Cortex of kidney (tissue), 1 donor: ENCODE measurements at places on chromosomes 1 and 21.

DNA sequence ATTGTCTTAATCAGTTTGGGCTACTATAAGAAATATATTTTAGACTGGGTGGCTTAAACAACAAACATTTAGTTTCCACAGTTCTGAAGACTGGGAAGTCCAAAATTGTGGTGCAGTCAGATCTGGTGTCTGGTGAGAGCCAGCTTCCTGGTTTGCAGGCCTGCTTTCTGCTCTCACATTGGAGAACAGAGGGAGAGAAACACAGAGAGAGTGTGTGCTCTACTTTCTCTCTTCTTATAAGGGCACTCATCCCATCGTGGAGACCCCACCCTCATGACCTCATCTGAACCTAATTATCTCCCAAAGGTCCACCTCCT, 4.1 kb downstream of the LEPR start:
- DNase-seq: no peak

DNA sequence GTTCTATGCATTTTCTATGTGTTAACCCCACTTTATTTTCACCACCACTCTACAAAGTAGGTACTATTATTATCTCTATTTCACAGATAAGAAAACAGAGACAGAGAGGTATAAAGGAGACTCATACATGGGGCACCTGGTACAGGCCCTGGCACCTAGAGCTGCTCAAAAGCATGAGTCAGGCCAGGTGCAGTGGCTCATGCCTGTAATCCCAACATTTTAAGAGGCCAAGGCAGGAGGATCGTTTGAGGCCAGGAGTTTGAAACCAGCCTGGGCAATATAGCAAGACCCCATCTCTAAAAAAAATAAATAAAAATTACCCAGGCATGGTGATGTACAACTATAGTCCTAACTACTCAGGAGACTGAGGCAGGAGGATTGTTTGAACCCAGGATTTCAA, 35.8 kb downstream of the GLIS1 start:
- DNase-seq: no peak

DNA sequence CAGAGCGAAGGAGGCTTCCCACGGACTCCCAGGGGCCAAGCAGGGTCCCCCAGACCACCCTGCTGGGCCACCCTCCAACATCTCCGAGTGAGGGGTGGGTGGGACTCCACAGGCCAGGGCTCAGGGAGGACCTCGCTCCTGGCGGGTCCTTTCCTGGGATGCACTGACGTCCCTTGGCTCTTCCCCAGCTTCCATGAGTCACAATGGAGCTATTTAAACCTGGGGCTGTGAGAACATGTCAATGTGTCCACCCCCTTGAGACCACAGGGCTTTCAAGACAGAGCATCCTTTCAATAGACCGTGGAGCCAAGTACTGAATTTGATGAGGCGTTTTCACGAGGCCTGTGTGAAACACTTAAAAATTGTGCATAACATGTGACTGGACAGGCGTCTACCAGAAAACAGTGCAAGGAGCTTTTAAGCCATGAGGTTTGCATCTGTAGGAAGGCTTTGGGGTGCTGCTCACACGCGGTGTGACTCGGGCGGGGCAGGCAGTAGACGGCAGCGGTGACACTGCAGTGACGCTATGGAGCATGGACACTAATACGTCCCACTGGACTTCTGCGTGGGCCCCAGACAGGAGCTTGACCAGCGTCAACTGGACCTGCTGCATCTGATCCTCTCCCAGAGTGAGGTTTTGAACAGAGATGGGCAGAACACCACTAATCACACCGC, 24.1 kb upstream of the NPHP4 start:
- DNase-seq: no peak

DNA sequence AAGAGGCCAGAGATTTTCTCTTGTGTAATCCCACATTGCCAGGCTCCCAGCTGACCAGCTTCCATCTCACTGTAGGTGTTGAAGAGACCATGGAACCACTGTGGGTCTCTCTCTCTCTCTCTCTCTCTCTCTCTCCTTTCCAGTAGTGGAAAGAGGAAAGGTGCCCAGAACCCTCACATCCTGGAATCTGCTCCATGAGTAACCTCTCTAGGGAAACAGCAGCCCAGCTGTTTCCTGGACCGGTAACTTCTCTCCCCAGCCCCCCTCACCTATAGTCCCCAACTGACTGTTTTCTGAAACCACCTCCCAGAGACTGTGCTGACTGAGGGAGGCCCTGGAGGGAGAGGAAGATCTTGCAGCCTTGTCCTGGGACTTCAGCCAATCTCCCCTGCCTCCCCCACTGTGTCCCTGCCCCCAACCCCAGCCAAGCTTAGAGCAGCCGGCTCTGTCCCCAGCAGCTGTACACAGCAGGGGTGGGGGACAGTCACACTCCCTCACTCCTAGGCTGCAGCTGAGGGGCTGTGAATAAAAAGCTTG, 20.6 kb upstream of the SLC45A3 start:
- DNase-seq: no peak

- DNase-seq: no peak
These were observed 22.2 kb downstream of the RUNX1 start for GRCh38 chr21:35026617-35027562.

DNA sequence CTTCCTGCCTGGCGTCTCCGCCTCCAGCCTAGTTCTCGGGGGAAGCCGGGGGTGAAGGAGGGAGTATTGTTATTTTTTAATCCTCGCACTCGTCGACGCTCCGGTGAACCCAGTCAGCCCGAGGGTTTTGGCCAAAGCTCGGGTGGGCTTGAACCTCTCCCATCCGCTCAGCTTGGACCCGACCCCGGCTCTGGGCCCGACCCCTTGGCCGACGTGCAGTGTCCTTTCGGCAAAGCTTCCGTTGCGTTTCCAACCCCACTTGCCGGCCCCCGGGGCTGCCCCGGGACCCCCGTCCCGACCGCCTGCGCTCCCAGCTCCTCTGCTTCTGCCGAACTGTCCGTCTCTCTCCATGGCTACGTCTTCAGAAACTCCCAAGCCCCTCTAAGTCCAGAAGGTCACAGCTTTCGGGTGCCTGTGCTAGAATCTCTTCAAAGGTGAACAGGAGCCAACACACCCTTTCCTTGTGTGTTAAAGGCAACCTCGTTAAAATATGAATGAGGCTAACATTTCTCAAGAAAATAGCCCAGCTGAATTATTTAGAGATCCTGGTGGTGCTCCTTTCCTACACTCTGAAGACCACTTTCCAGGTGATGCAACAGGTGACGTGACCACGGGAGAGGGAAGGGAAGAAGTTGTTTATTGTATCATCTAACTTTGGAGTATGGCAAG, 647 bp downstream of the DESI2 start:
- DNase-seq: no peak

DNA sequence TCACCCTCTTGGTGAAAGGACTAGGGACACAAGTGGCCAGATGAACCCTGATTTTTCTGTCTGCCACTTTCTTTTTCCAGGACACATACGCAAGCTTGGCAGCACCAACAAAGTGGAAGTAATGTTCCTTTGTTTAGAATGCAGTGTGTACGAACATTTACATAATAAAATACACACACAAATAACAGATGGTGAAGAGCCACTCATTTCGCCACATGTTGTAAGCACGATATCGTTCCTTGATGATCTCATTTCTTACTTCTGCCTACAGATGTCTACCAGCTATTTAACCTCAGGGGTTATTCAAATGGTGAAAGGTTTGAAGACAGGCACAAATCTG, 670.2 kb upstream of the CXADR start:
- no peak for DNase-seq

DNA sequence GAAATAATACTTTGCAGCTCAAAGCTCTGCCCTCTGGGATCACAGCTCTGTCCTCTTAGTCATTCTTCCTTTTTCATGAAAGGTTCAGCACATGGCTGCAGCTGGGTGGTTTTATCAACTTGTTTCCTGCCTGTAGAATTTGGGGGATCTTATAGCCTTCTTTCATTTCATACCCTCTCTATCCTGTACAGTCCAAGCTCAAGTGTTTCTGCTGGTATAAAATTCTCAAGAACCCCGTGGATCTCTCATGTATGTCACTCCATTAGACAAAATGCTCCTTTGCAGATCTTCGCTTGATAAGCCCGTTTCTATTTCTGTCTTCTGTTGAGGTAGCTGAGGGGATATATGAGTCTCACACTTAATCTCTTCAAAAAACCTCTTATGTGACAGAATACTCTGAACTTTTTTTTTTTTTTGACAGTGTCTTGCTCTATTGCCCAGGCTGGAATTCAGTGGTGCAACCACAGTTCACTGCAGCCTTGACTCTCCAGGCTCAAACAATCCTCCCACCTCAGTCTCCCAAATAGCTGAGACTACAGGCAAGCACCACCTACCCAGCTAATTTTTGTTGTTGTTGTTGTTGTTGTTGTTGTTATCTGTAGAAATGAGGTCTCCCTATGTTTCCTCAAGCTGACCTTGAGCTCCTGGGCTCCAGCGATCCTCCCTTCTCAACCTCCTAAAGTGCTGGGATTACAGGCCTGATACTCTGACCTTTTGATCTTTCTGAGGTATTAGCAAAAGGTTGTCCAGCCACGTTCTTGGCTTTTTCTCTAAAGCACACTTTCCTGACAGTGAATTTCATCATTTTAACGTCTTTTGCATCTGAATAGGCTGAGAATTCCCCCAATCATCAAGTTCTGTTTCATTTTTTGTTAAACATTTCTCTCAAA, 24.6 kb upstream of the COL9A2 start:
- no peak for DNase-seq

DNA sequence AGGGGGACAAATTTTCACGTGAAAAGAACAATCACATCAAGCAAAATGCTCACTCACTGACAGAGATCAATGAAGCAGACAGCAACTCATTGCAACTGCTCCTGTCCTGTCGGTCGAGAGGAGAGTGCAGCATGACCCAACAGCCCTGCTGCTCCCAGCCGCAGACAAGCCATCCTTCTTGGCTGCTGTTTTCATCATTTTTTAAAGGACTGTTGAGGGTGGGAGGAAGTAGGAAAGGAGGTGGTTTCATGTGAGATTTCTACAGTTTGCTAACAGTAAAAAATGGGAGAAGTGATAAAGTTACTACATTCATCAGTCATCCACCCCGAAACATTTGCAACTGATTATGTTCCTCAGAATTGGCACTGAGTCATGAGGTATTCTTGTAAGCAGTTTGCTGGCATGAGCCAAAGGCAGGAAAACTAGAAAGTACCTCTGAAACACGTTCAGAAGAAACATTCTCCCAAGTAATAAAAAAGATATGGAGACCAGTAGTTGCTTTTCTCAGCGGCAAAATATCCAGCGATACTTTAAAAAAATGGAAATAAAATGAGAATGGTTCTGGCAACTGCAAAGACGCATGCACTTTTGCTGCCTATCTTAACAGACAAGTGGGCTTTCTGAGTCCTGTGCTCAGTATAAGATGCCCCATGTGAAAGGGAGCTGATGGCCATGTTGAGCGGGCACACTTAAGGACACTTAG, 72.0 kb upstream of the CLDN14 start:
- DNase-seq: no peak

DNA sequence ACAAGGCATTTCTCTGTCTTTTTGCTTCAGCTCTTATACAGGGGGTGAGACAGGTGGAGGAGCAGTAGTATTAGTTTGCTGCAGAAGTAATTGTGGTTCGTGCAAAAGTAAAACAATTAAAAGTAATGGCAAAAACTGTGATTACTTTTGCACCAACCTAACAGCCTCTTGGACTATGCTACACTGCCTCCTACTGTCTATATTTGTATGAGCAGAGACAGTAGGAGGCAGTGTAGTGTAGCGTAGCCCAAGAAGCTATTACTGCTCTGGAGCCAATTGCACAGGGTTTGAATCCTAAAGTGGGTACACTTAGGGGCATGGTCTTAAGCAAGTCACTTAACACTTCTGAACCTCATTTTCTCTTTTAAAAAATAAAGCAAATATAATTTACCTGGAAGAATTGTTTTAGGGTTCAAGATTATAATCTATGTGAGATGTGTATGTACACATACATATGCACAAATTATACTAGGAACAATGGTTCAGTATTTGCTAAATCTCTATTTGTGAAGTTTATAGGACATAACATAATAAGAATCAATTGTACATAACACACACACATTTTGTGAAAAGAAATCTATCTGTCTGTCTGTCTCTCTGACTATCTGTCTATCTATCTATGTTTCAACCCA, 103.8 kb downstream of the BRINP3 start:
- DNase-seq: no peak

GRCh38 chr1:159261721-159262494, 40.2 kb upstream of the FCER1A start:
- no peak for DNase-seq

GRCh38 chr1:167221126-167221737, 546 bp downstream of the POU2F1 start:
- no peak for DNase-seq

- DNase-seq: no peak
These were observed 33.8 kb downstream of the C21orf91 start for GRCh38 chr21:17785403-17785788.

DNA sequence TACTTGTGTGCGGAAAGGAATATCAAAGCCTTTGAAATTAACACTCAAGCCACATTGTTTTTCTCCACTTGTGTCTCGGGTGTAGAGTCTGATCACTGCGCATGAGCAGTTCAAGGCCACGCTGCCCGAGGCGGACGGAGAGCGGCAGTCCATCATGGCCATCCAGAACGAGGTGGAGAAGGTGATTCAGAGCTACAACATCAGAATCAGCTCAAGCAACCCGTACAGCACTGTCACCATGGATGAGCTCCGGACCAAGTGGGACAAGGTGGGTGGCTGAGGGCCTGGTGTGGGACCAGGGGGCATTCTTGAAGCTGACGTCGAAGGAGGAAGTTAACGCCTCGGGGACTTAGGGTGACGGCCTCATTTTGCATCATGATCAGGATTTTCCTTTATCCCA, 43.7 kb upstream of the MTR start:
- DNase-seq: no peak

DNA sequence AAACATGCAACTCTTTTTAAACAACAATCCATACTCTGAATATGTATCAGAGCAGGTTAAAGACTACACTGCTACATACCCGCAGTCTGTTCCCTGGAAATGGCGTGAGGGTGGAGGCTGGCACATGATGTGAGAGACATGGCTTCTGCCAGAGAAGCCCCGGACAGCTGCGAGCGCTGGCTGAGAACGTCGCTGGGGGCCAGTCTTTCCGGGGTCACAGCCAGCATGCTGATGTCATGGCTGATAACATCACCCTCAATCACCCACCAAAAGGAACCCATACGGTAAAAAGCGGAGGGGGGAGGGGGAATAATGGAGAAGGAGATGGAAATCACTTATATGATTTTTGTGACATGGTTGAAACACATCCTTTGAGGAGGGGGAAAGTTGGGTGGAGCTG, 29.1 kb downstream of the C1orf198 start:
- no peak for DNase-seq

GRCh38 chr1:212987702-212988322, 27.9 kb downstream of the ANGEL2 start:
- DNase-seq: no peak
